ENCODE measurements at places on chromosomes 4 and X.

DNA sequence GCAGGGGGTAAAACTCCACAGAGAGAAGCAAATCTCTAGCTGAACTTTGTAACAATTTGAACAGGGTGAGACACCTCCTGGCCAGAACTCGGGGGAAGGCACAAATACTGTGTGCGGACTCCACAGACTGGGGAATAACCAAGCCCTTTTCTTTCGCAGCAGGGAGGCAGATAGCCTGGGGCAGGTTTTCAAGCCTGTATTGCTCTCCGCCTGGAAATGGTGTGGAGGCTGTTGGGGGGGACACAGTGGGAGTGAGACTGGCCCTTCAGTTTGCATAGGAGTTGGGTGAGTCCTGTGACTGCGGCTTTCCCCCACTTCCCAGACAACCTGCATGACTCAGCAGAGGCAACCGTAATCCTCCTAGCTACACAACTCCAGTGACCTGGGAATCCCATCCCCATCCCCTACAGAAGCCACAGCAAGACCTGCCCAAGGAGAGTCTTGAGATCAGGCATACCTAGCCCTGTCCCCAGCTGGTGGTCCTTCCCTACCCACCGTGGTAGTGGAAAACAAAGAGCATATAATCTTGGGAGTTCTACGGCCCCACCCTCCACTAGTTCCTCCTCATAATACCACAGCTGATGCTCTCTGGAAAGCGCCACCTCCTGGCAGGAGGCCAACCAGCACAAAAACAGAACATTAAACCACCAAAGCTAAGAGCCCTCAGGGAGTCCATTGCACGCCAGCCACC is 12.9 kb upstream of the SMPX start:
- DNase-seq = no peak

DNA sequence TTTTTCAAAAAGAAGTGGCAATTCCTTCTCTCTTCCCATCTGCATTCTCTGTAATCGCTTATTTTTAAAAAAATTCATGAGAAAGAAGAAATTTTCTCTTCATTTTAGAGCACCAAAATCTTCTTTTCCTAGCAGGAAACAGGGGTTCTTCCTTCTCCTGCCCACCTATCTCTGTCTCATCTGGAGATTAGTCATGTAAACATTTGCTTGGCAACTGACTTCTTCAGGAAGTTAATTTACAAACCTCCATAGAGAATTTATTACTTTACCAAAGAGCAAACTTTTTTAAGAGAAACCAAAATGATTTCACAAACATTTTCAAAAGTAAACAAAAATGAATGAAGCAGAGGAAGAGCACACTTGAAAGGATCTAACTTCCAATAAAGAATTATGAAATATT is 13.5 kb downstream of the TTC29 start:
- no peak for DNase-seq

- no peak for DNase-seq
Observed at GRCh38 chr4:86640469-86640868, 46.4 kb downstream of the PTPN13 start.

DNA sequence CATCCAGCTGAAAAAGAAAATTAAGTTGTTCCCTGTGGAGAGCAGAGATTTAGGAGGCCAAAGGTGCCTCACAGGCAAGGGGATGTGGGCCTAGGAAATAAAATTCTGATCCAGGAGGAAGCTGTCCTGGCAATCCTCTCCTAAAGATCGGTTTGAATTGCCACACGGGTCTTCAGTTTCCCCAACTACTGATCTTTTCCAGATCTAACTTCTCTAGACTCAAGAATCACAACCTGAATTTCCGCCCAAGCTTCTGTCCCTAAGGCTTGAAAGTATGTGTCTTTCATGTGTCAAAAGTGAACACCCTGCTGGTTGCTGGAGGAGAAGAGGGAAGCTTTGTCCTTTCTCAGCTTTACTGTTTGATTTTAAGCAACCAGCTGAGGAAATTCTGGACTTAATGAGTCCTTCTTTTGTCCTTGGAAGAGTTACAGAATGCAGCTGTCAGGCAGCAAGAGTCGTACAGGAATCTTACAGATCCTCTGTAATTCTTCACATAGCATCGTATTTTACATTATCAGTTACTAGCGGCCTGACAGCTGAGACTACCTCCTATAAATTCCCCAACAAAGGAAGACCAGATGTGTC is 93.8 kb downstream of the INPP4B start:
- DNase-seq = no peak

DNA sequence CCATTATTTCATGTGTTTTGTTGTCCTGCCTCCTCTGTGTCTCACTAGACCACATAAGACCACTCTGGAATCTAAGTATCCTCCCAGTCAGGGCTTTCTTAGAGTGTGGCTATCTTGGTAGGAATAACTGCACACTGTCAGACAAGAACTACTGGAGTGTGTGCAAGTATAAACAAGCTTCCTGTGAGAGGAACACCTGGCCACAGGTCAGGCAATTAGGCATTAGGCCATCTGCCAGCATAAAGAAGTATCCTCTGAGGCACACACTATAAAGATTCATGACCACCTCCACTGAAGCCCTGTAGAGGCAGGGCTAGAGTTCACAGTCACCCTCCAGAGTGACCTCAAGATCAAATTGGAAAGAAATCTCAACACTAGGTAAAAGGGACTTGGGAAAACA is 507.0 kb upstream of the PABPC4L start:
- no peak for DNase-seq

DNA sequence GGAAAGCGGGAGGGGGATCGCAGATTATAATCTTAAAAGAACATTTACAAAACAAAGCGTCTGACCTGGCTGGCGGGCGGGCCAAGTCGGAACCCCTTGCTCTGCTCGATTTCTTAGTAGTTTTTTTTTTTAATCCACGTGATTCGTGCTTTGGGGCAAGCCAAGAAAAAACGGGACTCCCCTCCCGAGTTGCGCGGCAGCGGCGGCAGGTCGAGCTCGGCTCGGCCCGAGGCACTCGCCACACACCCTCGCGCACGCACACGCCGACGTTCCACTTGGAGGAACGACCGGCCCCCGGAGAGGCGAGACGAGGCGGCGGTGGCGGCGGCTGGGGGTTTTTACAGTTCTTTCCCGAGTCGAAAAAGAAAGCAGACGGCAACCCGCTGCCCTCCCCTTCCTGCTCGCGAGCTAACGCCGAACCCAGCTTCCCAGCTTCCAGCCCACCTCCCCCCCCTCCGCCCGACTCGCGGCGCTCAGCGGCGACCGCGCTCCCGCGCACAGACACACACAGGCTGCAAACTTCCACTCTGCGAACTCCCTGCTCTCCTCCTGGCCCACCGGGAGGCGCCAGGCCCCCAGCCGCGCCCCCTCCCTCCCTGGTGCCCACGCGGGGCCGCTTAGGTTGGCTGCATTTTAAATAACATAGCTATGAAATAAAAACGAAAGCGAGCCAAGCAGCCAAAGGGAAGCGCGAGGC is 1.2 kb downstream of the BCOR start:
- DNase-seq = no peak

- DNase-seq = no peak
Observed at GRCh38 chrX:9324676-9325075, 140.2 kb upstream of the TBL1X start.

GRCh38 chr4:96676754-96677435 is 837.0 kb downstream of the PDHA2 start:
- DNase-seq = no peak

GRCh38 chr4:30717208-30718020 is 2.8 kb upstream of the PCDH7 start:
- DNase-seq = peak; percentile 19

GRCh38 chr4:83036991-83037665 is 2.1 kb downstream of the COPS4 start:
- DNase-seq = no peak

DNA sequence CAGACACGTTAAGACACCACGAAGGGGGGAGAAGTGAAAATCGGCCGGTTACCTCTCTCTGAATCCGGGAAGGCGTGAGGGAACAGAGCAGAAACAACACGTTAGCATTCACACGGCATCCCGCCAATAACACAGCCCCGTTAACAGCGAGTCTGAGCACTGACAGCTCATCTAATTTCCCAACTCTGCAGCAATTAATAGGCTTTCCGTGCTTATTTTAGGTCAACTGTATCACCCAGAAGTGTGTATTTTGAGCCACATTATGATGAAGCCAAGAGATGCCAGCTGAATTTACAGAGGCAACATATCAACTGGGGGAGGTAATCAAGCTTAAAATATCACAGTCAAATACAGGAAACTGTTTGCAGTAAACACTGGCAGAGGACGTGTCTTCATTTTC is 92.6 kb downstream of the NSUN7 start:
- no peak for DNase-seq

GRCh38 chr4:75733369-75733768 is 9.0 kb downstream of the USO1 start:
- no peak for DNase-seq

DNA sequence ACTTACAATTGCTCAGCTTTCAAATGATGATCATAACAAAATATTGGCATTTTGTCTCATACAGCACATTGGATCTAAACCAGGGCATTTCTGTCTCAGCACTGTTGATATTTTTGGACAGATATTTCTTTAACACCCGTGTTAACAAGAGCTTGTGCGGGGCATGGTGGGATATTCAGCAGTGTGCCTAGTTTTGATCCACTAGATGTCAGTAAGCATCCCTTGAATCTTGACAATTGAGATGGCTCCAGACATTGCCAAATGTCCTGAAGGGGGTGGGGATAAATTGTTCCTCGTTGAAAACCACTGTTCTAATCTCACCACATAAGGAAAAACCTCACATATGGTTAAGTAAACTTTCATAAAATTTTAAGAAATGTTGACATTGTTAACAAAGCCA is 806.3 kb downstream of the STIM2 start:
- no peak for DNase-seq

DNA sequence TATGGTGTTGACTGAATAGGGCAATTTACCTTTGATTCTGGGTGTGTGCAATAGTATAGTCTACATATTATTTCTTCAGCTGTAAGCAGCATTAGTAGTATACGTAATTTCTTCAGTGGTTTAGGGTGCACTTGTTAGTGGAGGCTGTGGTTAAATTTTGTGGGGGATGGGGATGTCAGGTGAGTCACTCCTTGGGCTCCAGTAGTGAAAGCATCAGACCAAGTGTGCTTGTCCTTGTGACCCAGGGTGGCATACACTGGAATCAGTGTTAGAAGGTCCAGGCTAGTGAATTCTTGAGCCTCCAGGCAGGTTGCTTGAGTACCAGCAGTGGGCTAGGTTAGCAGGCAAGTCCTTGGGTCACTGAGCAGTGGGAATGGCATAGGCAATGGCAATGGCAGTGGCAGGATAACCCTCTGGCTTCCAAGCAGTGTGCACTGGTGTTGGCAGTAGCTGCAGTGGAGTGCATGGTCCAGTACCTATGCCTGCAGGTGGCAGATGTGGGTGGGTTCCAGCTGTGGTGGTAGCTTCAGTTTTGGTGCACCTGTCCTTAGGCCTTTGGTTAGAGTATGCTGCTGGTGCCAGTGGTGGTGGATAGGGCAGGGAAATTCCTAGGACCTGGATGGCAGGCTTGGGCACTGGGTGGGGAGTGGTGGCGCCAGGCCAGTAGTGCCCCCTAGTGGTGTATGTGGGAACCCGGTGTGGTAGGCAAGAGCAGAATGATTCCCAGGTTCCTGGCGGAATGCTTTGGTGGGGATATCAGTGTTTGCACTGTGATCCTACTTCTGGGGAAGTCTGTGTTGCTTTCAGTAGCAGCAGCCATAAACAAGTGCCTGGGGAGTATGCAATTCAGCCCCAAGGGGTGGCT is 531.0 kb downstream of the SMARCA1 start:
- no peak for DNase-seq

DNA sequence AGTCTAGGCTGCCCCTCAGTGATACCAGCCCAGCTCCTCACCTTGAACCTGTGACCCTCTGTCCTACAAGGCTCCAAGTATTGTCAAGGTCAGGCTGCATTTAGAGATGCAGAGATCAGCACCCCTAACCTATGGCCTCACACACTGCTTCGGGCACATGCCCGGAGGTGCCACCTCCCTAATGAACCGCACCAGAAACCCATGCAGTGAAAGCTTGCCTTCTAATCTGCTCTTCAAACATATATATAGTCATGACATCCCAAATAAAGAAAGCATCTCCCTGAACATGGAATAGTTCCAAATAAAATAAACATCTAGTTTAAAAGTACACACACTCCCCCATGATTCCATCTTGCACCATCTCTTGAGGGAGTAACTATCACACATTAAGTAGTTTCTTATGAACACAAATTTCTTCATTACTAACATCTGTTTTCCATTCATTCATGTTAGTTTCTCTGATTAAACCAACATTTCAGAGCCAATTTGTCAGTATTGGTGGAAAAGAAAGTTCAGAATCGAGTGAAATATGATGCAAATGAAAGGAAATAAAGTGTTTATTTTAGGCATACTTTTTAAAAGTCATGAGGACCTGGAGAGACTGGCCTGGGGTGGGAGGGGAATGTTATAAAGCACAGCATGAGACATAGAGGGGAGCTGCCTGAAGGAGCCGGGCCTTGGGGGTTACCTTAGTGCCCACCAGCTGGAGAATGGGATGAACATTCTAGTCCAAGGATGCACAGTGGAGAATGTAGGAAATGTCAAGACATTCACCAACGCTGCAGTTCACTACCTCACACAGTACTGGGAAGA is 19.2 kb downstream of the CC2D2A start:
- DNase-seq = no peak

GRCh38 chr4:150010525-150011126 is 67.6 kb upstream of the DCLK2 start:
- no peak for DNase-seq

- DNase-seq = no peak
Observed at GRCh38 chrX:3348191-3348590, 1.7 kb upstream of the MXRA5 start.

DNA sequence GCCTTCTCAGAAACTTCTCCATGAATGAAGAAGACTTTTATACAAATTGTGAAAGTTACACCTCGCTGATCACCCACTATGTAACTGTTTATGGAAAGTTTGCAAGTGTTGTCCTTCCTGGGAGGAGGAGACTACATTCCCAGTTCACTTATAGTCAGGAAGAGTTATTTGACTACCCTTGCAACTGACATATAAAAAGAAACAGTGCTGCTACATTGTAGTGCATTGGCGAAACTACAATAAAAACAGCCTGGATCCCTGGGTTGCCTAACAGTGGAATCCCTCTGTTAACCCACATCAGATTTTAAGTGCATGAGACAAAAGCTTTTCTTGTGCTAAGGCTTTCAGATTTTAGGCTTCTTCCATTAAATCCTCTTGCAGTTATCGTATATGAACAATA is 30.4 kb downstream of the MAGEB10 start:
- DNase-seq = no peak

GRCh38 chr4:145912376-145912775 is 26.2 kb downstream of the ZNF827 start:
- no peak for DNase-seq

DNA sequence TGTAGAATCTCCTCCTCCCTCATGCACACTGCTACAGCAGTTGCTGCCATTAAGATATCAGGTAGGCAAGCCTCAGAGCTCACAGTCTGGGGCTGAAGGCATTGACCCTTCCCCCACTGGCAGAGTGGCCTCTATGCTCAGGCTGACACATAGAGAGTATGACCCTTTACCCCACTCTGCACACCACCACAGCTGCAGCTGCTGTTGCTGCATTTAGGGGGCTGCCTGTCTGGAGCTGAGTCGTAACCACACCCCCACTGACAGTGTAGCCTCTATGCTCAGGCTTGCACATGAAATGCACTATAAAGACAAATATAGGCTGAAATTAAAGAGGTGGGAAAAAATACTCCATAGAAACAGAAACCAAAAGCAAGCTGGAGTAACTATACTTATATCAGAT is 289.3 kb upstream of the PABPC4L start:
- DNase-seq = no peak

Data from GM12892 (cell line).